NCI-H187 (cell line): ENCODE measurements at places on chromosomes 5 and 9.

DNA sequence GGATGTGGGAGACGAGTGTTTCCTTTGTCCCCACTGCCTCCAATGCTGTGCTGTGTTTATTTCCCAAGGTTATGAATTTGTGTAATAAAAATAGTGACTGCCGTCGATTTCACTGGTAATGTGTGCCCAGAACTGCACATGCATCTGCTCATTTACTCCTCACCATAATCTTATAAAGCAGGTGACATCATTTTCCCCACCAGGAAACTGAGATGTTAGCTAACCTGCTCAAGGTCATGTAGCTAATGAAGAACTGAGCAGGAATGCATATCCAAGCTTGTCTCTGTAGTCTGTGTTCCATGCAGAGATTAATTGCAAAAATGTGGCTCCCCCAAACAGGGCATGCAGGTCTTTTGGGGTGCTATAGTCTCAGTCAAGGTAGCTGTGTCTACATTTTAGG lies 224.4 kb downstream of the TENT4A start:
- DNase-seq = no peak

GRCh38 chr5:37197340-37198050 lies 51.7 kb downstream of the CPLANE1 start:
- DNase-seq = no peak

- no peak for DNase-seq
Measured at GRCh38 chr9:136629879-136630661, 32.6 kb upstream of the EGFL7 start.

GRCh38 chr9:123586275-123586674 lies 230.3 kb downstream of the CRB2 start:
- no peak for DNase-seq

- no peak for DNase-seq
Measured at GRCh38 chr5:34967540-34967939, 38.2 kb downstream of the DNAJC21 start.

DNA sequence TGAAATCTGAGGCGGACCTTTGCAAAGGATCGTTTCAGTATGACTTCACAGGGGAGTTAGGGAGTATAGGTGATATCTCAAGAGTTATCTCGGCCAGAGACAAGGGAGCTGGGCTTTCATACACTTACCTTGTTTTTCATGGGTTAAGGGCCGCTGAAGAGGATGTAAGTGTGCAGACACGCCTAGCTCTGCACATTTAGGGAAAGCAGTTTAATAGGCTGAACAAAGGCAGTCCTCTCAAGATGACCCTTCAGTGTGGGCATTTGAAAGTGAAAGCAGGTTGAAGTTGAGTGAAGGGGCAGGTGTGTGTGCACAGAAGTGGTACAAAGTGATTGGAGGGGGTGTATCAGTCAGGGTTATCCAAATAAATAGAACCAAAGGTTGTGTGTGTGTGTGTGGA lies 33.1 kb upstream of the PRXL2C start:
- DNase-seq = peak; percentile 84

DNA sequence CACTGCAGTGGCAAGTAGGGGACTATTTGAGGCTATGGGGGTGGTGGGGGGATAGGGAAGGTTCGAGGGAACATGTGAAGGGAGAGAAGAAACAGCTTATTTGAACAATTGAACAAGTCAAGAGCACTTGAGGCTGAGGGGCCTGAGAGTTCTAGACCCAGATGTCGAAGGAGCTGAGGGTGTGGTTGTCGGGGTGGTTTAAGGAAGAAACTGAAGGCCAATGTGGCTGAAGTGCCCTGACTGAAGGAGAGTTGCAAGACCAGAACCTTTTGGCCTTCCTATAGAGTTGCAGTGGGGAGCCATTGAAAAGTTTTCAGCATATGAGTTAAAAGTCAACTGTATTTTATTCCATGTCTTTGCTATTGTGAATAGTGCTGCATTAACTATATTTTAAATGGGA lies 19.1 kb downstream of the FOCAD start:
- no peak for DNase-seq

DNA sequence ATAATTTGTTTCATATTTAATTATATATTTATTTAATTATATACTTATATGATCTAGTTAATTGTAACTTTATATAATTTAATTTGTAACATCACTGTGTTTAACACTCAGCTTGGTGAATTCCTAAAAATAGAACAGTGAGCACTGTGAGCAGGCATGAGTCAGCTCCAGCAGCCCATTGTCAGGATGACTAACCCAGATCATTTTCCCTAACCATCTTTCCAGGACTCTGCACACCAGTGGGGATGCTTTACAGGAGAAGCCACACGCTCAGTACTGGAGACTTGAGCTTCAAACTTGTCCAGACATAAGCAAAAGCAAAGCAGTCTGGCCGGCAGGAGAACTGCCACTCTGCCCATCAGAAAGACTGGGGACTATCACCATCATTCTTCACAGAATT lies 446.2 kb upstream of the TRPC7 start:
- no peak for DNase-seq

DNA sequence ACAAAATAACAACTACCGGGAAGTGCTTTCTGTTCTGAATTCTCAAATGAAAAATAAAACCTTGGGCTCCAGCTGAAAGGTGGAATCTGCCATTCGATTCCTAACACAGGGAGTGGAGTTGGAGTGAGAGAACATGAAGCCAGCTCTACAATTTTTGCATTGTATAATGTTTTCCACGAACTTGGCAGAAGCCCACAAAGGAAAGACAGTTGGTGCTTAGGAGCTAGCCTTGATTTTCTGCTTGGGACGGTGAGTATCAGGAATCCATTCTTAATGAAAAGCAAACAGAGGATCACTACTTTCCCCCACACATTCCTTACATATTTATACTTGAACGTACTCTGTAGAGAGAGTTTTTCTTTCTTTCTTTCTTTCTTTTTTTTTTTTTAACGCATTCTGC lies 74.2 kb upstream of the FBXL7 start:
- no peak for DNase-seq

DNA sequence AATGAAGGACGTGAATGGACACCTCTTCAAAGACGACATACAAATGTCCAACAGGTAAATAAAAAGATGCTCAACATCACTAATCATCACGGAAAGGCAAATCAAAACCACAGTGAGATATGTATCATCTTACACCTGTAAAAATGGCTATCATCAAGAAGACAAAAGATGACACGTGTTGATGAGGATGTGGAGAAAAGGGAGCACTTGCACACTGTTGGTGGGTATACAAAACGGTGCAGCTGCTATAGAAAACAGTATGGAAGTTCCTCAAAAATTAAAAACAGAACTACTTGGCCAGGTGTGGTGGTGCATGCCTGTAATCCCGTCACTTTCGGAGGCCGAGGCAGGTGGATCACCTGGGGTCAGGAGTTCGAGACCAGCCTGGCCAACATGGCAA lies 47.9 kb downstream of the STK10 start:
- DNase-seq = no peak

GRCh38 chr9:6910032-6910431 lies 152.3 kb downstream of the KDM4C start:
- no peak for DNase-seq

DNA sequence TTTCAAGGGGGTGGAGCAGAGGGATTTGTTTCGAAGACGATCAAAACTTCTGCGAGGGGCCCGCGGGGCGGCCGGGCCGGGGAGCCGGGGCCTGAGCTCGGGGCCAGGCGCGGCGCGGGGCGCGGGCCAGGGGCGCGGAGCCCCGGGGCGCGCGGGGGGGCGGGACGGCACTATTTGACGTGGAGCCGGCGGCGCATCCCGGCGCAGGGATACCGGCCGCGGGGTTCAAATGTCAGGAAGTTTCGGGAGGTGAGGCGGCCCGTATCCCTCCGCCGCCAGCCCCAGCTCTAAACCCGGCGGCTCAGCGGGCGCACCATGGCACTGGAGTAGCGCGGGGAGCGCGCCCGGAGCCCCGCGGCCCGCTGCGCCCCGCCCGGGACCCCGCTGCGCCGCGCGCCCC lies at the start of gene LMX1B:
LMX1B (plus strand) TSS at position 278 of the 400 bp plus-strand sequence. CDS start 522 bp downstream, outside the sequence.
- DNase-seq = no peak

- no peak for DNase-seq
Measured at GRCh38 chr9:135098400-135099105, 11.1 kb downstream of the OLFM1 start.
